Esophagus squamous epithelium (tissue), 5 donors: ENCODE measurements at places on chromosomes 11 and 22.

GRCh38 chr11:2144544-2145248 lies 5.5 kb upstream of the IGF2 start:
- DNase-seq, result no peak

- DNase-seq, result no peak
Observed at GRCh38 chr11:13119361-13119760, 110.2 kb downstream of the RASSF10 start.

DNA sequence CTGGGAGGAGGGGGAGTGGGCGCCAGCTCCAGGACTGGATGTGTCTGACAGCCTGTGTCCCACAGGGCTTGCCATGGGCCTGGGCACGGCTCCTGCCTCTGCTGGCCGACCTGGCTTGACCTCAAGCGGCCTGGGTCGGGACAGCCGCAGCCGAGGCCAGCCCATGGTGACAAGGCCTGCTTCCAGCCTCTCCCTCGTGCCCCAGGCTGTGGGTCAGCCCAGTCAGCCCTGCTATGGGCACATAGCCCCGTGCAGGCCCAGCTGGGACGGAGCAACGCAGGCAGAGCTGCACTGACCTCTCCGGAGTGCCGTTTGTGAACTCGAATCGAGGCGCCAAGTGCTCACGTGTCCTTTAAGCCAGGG lies 17.9 kb downstream of the OSBPL5 start:
- DNase-seq, result no peak

- DNase-seq, result no peak
Observed at GRCh38 chr22:37435970-37436603, 8.8 kb upstream of the ELFN2 start.

DNA sequence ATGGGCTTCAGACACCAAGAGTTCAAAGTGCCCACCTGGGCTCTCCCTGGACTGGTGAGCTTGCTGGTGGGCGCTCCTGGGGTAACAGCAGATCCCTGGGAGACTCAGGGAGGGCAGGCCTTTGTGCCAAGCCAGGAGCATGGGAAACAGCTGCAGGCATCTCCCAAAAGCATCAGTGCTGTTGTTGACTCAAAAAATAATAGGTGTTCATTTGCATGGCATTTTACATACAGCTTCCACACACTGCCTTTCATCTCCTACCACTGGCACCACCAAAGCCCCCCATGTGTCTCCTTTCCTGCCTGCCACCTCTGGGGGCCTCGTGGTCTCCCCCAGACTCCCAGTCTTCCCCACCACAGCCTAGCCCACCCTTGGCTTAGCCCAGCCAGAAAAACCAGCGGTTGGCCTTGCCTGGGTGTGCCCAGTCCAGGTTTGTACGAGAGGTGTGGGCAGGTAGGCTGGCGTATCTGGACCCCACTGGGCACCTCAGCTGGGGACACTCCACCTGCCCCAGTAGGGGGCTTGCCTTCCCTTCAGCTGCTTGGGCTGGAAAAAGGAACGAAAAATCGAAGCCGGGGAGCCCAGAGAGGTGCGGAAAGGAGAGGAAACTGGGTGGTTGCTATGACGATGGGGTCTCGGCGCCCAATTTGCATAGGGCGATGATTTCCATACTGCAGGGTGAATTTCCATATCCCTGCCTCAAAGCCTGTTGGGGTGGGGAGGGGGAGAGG lies 15.0 kb downstream of the POU2F3 start:
- DNase-seq, result no peak

DNA sequence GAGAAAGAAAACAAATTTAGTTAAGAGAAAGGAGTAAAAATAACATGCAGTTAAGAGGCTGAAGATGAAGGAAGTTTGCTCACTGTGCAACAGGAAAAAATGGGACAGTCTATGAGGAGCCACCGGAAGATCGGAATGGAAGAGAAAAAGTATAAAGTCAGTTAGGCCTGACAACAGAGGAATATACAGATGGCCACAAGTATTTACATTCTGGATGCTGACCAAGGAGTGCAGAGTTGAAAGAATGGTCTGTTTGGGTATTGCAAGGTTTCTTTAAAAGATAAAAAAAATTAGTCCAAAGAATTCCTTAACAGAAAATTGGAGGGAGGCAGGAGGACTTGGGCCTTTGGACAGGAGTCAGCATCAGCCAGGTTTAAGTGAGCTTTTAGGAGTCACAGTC lies 37.5 kb downstream of the RBFOX2 start:
- DNase-seq, result no peak

DNA sequence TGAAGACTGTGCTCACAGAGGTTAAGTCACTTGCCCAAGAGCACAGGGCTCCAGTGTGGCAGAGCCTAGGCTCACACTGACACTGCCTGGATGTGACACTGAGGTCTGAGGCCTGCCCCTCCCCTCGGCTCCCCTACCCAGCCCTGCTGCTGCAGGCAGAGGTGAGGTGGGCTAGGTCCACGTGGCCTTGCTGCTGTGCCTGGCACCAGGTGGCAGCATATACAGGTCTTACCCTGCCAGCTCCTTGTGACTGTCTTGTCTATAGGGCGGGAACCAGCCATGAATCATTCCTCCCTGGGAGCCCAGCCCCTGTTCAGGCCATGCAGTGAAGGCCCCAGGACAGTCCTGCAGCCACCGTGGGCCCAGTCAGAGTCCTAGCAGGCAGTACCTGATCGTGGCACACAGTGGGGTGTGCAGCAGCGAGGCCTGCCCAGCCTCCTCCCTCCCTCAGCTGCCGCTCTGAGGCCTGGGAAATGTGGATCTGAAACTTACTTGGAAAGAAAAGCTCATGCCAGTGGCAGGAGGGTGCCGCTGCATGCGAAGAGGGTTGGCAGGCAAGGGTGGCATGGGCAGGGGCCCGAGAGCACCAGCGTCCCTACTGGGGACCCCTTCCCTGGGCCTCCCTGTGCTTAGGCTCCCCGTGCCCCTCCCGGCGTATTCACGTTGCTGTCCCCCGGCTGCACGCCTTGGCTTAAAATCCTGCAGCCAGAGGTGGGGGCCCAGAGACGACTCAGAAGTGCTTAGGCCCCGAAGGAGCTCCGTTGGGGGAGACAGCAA lies 1.2 kb upstream of the CERK start:
- DNase-seq, result no peak

- DNase-seq, result no peak
Observed at GRCh38 chr22:21907638-21908522, 40.4 kb upstream of the MAPK1 start.

- no peak for DNase-seq
Observed at GRCh38 chr11:70099578-70100279, 21.6 kb downstream of the ANO1 start.

DNA sequence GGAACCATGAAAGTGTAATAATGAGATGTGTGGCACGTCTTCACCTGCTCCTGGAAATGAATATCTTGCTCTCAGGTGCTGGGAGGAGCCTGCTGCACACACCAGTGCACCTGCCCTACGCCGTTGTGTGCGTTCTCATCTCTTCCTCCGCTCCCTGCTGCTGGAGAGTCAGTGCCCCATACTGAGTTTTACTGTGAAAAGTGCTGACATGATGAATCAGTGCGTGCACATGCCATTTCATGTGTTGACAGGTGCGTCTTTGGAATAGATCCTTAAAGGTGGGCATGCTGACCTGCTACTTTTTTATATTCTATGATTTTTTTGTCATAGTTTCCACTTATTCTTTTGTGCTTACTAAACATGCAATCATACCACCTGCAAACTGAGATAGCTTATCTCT lies 1015.8 kb downstream of the BRD1 start:
- no peak for DNase-seq

DNA sequence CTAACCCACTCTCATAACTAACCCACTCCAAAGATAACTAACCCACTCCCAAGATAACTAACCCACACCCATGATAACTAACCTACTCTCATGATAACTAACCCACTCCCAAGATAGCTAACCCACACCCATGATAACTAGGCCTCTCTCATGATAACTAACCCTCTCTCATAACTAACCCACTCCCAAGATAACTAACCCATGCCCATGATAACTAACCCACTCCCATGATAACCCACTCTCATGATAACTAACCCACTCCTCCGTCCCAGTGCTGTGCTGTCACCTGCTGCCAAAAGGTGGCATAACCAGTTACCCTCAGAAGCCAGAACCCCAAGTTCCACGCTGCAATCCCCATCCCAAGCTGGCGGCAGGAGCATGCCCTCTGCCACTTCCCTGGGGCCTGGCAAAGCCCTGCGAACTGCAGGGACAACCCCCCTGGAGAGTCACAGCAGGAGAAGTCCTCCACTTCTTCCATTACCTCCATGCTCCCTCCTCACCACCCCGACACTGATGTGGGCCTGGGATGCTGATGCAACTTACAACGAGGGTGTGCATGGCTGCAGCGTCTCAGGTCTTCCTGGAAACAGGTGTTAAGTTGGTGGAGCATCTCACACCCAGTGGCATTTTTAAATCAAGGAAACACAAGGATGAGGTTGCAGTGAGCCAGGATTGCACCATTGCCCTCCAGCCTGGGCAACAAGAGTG lies 30.8 kb upstream of the CELSR1 start:
- DNase-seq, result no peak

GRCh38 chr11:68353118-68353517 lies 40.7 kb downstream of the LRP5 start:
- DNase-seq, result no peak

GRCh38 chr11:117059611-117060148 lies 38.5 kb downstream of the SIK3 start:
- DNase-seq, result no peak

- DNase-seq, result no peak
Observed at GRCh38 chr11:35167426-35167954, 28.5 kb downstream of the CD44 start.

DNA sequence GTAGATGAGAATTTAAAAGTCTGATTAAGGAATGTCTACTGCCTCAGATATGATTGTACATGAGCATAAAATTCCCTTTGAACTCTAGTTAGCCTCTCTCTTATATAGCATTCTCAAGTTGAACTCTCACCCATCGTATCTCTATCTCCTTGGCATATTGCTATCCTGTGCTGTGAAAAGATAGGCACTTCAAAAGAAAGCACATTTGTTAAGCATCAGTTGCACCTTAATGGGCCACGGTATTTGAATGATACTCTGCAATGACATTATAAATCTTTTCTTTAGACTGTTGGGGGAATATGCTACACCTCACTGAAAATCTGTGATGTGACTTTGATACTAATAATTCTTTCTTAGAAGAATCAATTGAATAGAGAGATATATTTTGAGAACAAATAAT lies 570.7 kb downstream of the JRKL start:
- DNase-seq, result no peak

GRCh38 chr11:13745165-13745564 lies 76.7 kb downstream of the FAR1 start:
- no peak for DNase-seq

- no peak for DNase-seq
Observed at GRCh38 chr11:64207256-64208085, 950 bp downstream of the FERMT3 start.

DNA sequence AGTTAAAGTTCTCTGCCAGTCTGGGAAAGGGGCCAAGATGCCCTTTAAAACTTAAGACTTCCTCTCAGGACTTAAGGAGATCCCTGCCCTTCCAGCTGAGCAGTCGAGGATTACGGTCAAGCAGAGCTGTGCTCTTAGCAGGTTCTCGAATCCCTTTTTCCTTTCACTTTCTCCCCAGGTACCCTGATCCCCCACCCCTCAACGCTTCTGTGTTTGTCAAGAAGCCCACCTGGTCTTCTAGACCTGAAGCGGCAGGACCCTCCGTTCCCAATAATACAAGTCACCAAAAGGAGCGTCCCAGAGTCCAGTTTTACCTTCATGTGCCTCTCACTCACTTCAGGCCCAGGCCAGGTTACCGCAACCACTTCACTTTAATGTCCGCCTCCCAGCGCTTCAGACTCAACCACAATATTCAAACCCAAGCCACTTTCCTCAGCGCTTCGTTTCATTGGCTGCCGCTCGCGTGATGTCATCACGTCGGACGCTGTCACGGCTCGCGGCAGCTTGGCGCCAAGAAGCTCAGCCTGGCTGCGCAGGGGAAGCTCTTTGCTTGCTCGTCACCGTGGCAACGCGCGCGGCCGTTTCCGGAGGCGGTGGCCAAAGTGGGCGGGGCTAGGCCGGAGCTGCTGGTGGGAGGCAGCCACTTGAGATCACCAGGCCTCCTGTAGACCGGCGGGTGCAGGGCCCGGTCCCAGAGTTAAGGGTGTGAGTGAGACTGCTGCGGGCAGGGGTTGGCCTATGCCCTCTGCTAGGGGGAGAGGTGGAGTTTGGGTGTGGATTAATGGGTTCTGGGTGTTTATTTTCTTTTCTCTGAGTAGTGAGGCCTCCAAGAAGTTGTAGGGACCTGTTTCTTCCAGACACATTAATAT lies at the start of the genes KIF18A and METTL15:
Gene KIF18A, minus strand, starts transcription at position 407 of the 869 bp plus-strand sequence. CDS start 10,209 bp downstream, outside the sequence.
Gene METTL15, plus strand, starts transcription at position 639 of the 869 bp plus-strand sequence. CDS start 4,947 bp downstream, outside the sequence.
- DNase-seq, result peak; percentile 97

- no peak for DNase-seq
Observed at GRCh38 chr11:65919573-65920371, 546 bp downstream of the DRAP1 start.

DNA sequence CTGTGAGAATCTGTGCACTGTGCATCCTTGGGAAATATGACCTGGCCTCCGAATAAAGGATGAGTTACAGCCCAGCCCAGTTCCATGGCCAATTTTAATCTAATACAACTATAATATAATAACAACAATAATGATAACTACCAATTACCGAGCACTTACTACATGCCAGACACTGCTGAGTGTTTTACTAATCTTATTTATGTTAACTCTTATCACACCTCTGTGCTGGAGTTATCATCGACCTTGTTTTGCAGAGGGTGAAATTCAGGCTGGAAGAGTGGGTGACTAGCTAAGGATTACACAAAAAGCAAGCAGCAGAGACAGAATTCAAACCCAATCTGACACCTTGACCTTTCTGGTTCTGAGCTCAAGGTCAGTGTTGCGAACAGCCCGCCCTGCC lies 83.9 kb downstream of the GALNT18 start:
- no peak for DNase-seq

- no peak for DNase-seq
Observed at GRCh38 chr11:45754741-45755140, 50.2 kb upstream of the SLC35C1 start.

- no peak for DNase-seq
Observed at GRCh38 chr11:74473382-74474173, 6.2 kb upstream of the KCNE3 start.

GRCh38 chr11:11519184-11519583 lies 102.6 kb downstream of the GALNT18 start:
- DNase-seq, result no peak

- DNase-seq, result no peak
Observed at GRCh38 chr22:47853750-47854149, 1091.3 kb downstream of the TBC1D22A start.

GRCh38 chr11:9351321-9351881 lies 33.1 kb upstream of the IPO7 start:
- no peak for DNase-seq

GRCh38 chr11:94895451-94895850 lies 77.9 kb downstream of the CWC15 start:
- DNase-seq, result no peak

- DNase-seq, result no peak
Observed at GRCh38 chr11:112694813-112695212, 266.4 kb upstream of the NCAM1 start.
